ENCODE measurements at places on chromosomes 12 and 14.

GRCh38 chr14:75426332-75427125 is 1.3 kb upstream of the JDP2 start:
- no peak for DNase-seq

GRCh38 chr12:66633676-66634075 is 45.2 kb downstream of the GRIP1 start:
- no peak for DNase-seq

- no peak for DNase-seq
Observed at GRCh38 chr12:62129291-62129690, 130.9 kb upstream of the USP15 start.

- no peak for DNase-seq
Observed at GRCh38 chr14:52399104-52399503, 85.0 kb downstream of the PTGER2 start.

- no peak for DNase-seq
Observed at GRCh38 chr12:120703311-120703942, 6.8 kb upstream of the UNC119B start.

GRCh38 chr14:81178063-81178462 is 42.7 kb downstream of the GTF2A1 start:
- no peak for DNase-seq

- DNase-seq: peak; percentile 72
Observed at GRCh38 chr14:91350813-91351511, 66.7 kb downstream of the CCDC88C start.

DNA sequence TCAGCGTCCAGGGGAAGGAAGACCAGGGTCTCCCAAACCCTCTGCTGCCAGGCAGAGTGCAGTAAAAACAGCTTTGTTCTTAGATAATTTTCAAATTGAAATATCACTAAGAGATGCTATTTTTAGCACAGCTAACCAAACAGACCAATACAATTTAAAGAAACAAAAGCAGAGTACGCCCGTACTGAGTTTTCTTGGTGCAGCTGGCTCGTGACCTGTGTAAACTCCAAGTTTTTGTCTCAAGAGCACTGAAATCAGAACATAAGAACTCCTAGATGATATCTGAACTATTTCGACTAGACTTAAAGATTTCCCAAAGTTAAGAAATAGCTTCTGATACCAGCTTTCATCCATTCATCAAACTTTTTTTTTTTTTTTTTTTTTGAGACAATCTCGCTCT is 10.3 kb downstream of the ARF3 start:
- no peak for DNase-seq

DNA sequence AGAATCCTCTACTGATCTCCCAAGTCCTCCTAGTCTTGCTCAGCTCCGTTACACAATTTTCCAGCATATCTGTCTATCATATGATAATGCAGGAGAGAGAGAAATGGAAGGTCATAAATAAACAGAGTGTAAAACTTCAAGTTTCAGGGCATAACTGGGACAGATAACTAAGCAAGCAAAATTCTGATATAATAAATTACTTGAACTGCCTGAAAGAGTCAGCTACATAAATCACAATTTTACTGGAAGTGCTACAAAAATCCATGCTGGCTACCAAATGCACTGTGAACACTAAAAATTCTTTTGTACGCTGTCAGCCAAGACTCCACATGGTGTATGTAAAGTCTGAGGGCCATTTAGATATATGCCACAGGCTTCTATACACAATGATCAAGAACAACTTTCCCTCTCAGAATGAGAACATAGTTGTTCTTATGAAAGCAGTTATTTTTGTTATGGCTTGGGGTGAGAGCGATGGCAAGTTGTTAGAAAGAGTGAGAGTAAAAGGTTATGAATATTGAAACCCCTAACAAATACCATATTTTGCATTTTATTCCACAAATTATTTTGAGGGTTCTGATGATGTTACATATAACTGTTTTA is 41.1 kb downstream of the GRIP1 start:
- no peak for DNase-seq

DNA sequence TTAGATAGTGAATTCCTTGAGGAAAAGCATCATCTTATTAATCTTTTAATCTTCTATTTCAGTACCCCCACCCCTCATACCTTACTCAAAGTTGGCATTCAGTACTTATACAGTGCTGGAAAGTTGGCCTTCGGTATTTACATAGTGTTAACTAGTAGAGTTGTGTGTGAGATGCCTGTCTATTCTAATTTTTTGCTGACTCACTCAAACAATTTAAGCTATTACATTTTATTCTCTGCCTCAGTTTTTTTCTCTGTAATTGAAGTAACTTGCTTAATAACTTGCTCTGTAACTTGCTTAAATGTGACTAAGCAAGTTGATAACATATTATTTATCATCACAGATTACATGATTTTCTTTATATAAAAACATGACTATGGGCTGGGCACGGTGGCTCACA is 20.3 kb downstream of the DNAL1 start:
- no peak for DNase-seq

GRCh38 chr14:34051966-34052657 is 101.2 kb upstream of the EGLN3 start:
- no peak for DNase-seq

DNA sequence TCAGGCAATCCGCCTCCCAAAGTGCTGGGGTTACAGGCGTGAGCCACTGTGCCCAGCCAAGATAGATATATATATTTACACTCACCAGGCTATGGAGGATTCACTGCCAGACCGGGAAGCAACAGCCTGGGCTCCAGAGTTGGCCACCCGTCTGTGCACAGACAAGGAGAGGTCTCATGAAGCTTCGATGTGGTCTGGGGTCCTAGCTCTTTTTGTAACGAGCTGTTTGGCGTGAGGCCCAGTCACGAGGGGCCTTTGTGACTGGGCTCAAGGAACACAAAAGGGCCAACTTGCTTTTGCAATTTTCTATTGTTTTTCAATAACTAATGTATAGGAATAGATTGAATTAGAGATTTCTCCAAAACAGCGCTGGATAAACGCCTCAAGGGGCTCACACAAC is 77.6 kb upstream of the EIF5 start:
- no peak for DNase-seq

- no peak for DNase-seq
Observed at GRCh38 chr12:64469455-64470142, 17.7 kb downstream of the TBK1 start.

DNA sequence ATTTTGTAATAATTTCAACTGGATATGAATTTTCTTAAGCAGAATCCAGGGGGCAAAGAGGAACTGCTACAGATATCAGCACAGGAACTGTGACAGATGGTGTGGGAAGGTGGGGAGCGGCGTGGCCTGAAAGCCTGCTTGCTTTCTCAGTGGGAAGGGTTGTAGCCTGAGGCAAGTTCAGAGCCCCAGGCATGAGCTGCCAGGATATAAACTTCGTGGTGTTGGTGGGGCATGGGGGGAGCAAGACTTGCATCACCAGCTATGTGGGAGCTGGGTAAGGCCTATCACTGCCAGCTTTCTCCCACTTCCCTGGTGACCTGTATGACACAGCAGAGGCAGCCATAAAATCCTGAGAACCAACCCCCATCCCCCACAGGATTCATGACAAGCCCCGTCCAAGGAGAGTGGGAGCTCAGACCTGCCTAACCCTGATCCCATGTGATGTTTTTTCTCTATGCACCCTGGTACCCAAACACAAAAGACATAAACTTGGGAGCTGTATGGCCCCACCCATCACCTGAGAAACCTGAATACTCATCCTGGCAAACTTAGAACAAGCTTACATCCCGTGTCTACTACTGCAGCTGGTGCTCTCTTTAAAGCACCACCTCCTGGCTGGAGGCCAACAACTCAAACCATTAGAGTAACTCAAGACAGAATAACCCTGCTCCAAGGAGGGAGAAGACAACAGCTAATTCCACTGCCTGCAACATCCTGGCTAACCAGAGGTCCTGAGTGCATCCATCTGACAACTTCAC is 16.5 kb downstream of the CLEC1A start:
- no peak for DNase-seq

GRCh38 chr12:68069275-68069674 is 80.0 kb downstream of the IFNG-AS1 start:
- DNase-seq: no peak

DNA sequence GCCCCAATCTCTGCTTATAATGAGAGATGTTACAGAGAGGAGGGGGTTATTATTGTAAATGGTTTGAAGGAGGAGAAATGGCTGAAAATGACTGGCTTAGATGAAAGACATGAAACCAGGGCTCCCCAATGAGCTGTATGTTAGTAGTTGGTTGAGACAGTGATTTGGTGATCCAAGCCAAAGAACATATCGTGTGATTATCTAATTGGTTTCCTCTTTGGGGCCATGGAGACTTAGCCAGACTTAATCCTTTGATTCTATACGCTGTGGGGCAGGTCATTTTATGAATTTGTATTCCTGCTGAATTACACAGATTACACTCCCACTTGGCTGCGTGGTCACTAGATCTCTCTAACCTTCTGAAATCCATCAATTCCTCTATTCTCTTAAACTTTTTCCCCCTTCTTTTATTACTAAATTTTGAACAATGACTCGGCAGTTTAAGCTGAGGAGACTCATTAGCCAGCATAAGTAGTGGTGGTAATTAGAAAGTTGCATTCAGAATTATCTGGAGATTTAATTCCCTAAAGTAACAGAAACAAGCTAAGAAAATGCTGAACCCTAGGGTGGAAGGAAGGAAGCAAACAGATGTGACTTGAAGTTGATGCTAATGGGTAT is 5.3 kb downstream of the TTC8 start:
- DNase-seq: no peak

GRCh38 chr14:94066089-94066676 is 14.8 kb downstream of the DDX24 start:
- no peak for DNase-seq

DNA sequence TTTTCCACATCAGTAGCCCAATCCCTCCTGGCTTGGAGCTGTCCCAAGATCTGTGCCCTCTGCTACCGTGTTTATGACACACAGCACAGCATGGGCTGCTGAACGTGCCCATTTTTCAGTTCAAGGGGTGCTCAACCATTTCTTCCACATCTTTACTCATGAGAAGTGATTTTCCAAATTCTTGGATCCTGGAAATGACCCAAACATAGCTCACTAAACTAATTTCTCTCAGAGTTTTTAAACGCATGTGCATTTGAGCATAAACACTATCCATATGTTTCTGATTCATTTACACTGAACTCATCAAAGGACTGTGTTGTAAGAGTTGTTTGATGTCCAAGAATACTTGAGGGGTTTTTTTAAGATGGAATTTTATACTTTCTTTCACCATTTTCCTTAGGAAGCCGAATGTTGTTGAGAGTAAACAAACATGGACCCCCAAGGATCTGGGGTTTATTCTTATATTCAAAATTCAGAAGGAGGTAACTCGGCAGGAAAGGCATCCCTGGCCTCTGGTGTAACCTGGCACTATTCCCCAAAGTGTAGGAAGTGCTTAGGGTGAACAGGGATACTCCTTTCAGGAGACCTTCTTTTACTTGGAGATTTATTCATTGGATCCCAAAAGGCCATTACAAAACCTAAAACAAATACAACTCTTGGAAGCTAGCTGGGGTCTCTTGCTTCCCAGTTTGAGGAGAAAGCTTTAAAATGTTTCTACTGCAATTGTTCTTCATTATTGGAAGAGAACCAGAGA is 215.0 kb downstream of the BMP4 start:
- no peak for DNase-seq

DNA sequence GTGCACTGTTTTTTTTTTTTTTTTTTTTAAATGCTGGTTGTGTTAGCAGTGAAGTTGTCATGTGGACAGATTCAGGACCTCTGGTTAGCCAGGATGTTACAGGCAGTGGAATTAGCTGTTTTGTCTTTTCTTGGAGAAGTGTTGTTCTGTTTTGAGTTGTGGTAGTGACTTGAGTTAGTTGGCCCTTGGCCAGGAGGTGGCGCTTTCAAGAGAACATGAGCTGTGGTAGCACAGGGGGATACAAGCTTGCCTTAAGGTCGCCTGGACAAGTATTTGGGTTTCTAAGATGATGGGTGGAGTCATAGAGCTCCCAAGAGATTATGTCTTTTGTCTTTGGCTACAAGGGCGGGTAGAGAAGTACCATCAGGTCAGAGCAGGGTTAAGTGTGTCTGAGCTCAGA is 33.3 kb upstream of the CCDC198 start:
- no peak for DNase-seq

GRCh38 chr14:55780156-55780946 is 200.3 kb downstream of the KTN1 start:
- no peak for DNase-seq

DNA sequence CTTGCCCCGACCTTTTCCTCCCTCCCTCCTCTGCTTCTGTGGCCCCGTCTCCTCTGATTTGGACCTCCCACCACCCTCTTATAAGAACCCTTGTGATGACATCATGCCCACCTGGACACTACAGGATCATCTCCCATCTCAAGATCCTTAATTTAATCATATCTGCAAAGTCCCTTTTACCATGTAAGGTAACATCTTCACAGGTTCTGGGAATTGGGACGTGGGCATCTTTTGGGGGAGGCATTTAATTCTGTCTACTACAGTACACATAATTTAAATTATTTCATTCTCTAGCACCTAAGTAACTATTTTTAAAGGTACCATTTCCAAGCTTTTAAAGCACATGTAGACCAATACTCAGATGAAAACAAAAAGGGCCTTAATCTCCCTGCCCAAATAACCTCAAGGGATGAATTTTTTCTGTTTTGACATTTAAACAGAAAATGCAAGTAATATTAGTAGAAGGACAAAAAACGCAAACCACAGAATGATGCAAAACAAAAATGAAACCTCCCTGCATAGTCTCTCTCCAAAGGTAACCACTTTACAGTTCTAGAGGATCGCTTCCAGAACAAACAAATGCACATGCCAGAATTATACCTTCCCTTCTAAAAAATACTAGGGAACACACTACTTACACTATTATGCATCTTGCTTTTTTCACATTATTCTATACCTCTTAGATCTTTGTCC is 222.1 kb downstream of the AACS start:
- DNase-seq: no peak

DNA sequence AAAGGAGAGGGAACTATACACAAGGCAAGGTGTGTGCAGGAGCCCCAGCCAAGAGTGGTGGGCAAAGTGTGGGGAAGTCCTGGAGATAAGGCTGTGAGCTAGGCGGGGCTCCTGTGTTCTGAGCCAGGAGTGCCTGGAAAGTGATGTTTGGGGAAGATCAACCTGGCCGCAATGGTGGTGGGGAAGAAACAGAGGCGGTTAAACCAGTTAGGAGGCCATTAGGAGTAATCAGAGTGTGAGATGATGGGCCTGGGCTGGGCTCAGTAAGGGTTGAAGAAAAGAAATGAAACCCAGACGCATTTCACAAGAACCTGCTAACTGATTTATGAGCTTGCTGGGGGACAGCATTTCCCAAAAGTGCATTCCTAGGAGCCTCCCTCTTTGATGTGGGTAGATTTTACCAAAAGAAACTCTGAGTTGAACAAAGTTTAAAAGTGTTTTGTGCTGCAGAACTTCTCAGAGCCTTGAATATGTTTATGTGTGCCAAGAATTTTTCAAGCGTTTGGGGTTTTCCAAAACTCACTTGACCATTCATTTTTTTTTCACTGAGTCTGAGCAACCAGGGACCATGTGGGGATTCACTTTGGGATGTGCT is 34.2 kb upstream of the LRP1-AS start:
- no peak for DNase-seq

GRCh38 chr12:107133462-107133861 is 40.1 kb upstream of the CRY1 start:
- no peak for DNase-seq

GRCh38 chr12:11812586-11813437 is 163.3 kb downstream of the ETV6 start:
- DNase-seq: no peak

All from activated naive CD4-positive, alpha-beta T cell treated with Interleukin-2 at 50 U/mL for 16 hours (primary cell).